NAMALWA (cell line): ENCODE measurements at places on chromosomes 3 and 15.

- no peak for DNase-seq
Measured at GRCh38 chr3:186525369-186526255, 18.6 kb downstream of the CRYGS start.

- DNase-seq, result no peak
Measured at GRCh38 chr3:85691196-85691595, 732.4 kb downstream of the CADM2 start.

- no peak for DNase-seq
Measured at GRCh38 chr3:46291046-46291445, 48.8 kb downstream of the CCR3 start.

- DNase-seq, result no peak
Measured at GRCh38 chr15:99432271-99433025, 133.3 kb upstream of the MEF2A start.

DNA sequence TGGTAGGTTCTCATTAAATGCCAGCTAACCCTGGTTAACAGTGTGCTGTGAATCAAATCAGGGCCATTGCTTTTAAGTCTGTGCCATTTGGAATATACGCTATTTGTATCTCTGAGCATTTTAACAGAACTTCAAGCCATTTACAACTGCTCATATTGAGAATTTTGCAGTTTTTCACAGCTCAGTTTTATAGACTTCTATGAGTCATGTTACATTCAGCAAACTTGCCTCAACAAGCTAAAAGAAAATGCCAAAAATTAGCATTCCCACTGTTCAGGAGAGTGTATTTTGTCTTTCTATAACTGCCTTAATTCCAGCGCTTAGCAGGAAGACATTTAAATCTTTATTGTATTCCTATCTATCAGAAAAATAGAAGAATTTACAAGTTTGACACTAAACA, 196.4 kb downstream of the GBE1 start:
- DNase-seq, result no peak

DNA sequence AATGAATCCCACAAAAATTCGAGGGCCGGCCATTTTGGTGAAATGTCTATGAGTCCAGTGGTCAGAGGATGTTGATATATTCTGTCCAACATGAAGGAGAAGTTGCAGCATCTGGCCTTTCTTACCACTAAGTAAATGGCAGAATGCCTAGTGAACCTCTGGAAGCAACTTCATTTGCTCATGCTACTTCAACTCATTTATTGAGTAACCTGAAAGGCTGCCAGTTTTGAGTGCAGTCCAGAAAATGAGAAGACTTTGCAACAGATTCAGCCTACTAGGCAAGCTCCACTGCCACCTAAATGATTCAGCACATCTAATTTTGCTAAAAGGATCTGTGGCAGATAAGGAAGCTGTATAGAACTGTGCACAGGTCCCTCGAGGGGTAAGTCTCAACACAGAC, 265.0 kb downstream of the OPA1 start:
- DNase-seq, result no peak

DNA sequence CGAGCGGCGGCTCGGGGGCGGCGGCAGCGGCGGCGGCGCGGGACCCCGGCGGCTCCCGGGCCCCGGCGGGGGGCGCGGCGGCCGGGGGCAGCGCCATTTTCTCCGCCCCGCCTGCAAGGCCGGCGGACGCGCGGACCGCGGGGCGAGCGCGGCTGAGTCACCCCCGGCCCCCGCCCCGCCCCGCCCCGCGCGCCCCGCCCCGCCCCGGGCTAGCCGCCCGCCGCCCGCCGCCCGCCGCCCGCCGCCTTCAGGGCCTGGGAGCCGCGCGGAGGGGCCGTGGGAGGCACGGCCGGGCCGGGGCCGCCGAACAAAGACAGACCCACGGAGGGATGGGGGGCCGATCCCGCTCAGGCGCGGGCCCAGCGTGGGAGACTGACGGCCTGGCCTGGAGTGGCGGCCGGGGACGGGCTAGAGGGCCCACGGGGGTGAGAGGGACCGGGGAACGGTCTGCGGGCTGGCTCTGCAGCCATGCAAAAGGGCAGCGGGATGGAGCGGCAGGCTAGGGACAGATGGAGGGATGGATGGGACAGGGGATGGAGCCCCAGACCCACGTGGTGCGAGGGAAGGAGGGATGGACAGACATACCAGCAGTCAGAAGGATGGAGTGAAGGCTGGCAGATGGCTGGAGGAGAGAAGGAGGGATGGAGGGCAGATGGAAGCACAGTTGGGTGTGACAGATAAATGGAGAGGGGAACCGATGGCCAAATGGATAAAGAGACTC, at the start of gene EIF4E3:
EIF4E3 (minus strand) TSS at position 132 of the 721 bp plus-strand sequence; CDS start at position 97, 35 bp downstream.
- DNase-seq, result no peak

DNA sequence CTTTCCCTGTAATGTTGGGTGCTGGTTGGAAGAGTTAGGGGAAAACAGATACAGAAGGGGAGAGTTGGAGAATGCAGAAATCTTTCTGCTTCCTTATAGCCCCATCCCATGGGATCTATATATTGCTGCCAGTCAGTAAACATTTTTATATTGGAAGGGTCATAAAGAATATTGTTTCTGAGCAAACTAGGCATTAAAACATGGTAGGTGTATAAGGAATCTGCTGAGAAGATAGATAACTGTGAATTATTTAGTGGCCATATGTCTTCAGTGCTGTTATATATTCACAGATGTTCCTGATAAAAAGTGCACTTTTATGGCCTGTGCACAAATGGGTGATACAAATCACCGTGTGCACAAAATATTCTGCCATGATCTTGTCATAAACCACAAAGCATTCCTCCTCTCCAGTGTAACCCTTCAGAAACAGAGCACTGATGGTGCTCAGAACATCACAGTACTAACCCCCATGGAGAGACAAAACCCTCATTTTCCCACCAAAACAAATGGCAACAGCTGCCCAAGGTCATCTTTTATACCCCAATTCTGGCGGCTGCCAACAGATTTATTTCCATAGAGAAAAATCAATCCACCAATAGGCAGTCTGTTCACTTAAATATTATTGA, 269.3 kb downstream of the SLC9A9 start:
- no peak for DNase-seq

- DNase-seq, result no peak
Measured at GRCh38 chr15:49320351-49320750, 102.7 kb upstream of the FGF7 start.

- DNase-seq, result no peak
Measured at GRCh38 chr15:70152070-70152480, 54.4 kb upstream of the TLE3 start.

- DNase-seq, result no peak
Measured at GRCh38 chr3:35932995-35933394, 293.7 kb downstream of the ARPP21 start.

- peak; percentile 79 for DNase-seq
Measured at GRCh38 chr15:65881766-65882434, 12.6 kb downstream of the RAB11A start.

- DNase-seq, result no peak
Measured at GRCh38 chr15:38722236-38722635, 157.6 kb upstream of the RASGRP1 start.

DNA sequence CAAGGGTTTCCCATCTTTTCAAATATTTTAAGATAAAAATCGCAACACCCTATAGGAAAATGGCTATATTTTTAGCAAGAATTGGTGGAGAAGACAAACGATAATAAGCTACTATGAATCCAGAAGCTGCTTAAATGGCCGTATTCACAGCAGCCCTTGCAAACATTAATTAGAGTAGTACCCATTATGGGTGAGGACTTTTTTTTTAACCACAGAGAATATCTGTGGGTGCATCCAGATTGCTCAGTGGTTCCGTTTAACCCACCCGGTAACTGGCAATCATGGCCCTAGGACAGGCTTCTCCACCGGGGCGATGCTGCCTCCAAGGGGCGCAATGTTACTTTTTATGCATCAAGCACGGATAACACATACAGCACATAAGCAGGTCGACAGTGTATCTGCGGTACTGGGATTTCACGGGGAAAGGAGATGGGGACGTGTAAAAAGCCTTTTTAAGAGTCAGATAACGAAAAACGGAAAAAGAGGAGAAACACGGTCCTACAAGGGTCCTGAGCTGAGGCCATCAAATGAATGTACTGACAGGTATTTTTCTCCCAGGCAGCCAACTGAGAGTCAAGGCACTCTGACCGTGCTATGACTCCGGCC, 968 bp upstream of the TMEM266 start:
- peak; percentile 53 for DNase-seq

GRCh38 chr3:115790759-115791158, 167.4 kb downstream of the GAP43 start:
- no peak for DNase-seq

DNA sequence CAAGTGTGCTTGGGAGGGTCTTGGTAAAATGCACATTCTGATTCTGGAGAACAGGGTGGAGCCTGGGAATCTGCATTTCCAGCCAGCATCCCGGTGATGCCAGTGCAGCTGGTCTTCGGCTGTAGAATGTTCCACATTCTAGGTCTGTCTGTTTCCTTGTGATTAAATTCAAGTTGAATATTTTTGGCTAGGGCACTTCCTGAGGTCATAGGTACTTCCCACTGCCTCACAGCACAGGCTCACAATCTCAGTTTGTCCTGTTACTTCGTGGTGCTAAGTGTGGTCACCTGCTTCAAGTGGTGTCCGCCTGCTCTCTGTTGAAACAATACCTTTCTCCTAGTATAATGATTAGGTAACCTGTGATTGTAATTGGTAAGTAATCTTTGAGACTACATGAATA, 40.1 kb downstream of the FLNB start:
- no peak for DNase-seq

- no peak for DNase-seq
Measured at GRCh38 chr15:39358441-39359041, 222.3 kb upstream of the THBS1 start.

- DNase-seq, result peak; percentile 78
Measured at GRCh38 chr3:172034786-172035685, 4.3 kb upstream of the FNDC3B start.

DNA sequence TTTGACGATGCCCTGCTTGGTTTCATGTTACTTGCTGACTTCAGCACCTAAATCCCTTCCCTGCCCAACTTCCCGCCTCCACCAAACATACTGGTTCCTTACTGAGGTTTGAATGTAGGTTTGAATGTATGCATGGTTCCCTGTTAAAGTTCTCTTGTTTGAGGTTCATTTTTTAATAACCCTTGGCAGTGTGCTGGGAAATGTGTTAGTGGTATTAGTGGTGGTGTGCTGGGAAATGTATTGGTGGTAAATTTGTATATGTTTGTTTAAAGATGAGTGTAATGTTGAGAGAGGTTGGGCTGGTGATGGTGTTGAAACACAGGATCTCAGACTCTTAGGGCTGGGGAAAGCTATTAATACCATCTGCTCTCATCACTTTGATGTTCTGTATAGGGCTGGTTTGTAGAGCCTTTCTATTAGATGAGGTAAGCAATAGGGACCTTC, 392.7 kb downstream of the PTPRG start:
- no peak for DNase-seq

- no peak for DNase-seq
Measured at GRCh38 chr15:95869920-95870319, 460.6 kb upstream of the NR2F2 start.

DNA sequence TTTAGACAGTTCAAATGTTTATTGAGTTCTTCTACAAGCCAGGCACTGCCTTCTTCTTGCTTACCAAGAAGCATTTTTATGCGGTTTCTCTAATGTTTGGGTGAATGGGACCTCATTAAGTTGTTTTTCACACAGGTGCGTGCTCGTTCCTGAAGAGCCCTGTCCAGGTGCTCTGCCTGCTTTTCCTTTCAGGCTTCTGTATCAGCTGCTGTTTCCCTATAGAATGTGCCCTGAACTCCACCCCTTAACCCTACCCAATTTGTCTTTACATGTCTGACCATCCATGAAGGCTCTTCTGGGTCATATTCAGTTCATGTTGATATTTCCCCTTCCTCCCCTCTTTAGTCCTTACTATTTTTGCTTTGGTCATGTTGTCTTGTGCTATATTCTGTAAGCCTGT, 22.4 kb upstream of the GOLGA6L10 start:
- DNase-seq, result no peak

DNA sequence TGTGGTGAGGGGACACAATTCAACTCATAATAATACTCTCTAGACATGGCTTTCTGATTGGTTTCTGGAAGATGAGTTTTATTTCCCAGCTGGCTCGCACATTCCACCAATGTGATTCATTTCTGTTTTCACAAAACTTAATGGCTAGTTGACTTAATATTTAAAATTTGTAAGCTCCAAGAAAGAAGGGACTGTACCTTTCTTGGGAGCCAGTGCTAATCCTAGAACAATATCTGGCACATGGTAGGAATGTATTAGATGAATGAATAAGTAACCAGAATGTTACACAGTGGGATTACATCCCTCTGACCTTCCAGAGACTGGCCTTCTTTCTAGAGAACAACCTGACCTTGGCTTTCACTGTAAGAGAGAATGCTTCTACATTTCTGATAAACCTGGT, 262.8 kb downstream of the RORA start:
- no peak for DNase-seq

DNA sequence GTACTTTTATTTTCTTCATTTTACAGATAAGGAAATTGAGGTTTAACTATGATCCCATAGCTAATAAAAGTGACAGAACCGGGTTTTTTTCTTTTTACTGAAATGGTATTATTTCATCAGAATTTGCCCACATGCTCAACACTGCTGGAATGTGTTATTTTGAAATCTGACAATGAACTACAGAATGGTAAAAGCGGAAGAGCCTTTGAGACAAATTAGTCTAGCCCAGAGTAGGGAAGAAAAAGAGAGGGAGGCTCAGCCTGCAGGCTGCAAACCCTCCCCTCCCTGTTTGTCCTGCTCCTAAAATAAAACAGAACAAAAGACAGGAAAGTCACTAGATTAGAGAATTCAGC, 100.3 kb upstream of the LIPC start:
- no peak for DNase-seq

DNA sequence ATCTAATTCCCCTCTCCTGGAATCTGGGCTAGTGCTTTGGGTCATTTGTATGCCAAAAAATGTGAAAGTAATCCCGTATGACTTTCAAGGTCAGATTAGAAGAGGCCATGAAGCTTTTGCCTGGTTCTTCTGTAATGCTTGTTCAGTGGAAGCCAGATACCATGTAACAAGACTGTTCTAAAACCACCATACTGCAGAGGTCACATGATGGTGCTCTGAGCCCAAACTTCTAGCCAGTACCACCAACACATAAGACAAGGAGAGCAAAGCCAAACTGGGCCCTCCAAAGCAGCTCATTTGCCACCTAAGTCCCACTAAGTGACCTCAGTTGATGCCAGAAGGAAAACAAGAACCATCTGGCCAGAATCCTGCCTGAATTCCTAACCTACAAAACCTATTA, 64.3 kb upstream of the MELTF start:
- DNase-seq, result no peak

GRCh38 chr3:4395448-4395847, 71.6 kb downstream of the SUMF1 start:
- no peak for DNase-seq

- no peak for DNase-seq
Measured at GRCh38 chr3:149204390-149204991, 17.1 kb downstream of the CP start.

GRCh38 chr3:55480911-55481743, 6.0 kb downstream of the WNT5A start:
- no peak for DNase-seq

DNA sequence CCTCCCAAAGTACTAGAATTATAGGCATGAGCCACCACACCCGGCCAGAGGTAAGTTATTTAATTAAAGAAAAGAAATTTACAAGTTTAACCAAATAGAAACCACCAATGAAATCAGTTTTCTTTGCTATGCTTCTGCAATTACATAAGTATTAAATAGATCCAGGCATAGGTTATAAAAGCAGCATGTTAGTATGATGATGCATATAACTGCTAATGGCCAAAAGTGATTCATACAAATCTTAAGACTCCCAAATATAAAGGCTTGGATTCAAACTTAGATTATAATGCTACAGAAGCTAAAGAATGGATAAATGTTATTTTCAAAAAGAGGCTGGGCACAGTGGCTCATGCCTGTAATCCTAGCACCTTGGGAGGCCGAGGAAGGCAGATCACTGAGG, 32.8 kb upstream of the HDC start:
- no peak for DNase-seq
